ENCODE measurements at places on chromosomes 5 and 9.

DNA sequence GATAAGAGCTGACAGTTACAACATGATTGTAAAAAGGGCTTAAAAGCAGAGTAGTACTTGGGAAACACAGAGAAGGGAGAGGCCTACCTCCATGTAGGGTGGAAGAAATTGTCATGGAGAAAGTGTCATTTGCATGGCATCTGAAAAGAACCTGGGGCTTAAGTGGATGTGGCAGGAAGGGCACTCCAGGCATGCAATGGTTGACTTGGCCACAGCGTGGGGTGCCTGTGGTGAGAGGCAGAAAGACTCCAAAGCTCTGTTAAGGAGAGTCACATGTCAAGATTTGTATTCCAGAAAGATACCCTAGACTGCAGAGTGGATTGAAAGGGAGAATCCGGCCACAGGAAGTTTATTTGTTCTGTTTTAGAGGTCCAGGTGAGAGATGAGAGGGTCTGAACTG, 2.4 kb downstream of the POLR3G start:
- no peak for DNase-seq

DNA sequence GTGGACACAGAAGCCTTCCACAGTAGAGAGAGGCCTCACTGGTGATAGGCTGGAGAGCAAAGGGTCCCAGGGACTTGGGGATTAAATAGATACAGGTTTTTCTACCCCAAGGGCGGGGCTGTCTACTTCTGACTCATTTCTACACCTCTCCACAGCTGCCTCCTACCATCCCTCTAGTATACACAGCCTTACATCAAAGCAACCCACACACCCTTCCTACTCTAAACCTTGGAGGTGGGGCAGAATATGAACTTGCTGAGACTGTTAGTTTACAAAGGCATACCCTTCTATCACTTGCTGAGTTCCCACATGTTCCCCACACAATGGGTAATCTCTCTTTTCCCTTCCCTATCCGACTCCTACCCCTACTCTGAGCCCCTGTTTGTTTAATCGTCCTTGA, 19.9 kb upstream of the PCA3 start:
- no peak for DNase-seq

DNA sequence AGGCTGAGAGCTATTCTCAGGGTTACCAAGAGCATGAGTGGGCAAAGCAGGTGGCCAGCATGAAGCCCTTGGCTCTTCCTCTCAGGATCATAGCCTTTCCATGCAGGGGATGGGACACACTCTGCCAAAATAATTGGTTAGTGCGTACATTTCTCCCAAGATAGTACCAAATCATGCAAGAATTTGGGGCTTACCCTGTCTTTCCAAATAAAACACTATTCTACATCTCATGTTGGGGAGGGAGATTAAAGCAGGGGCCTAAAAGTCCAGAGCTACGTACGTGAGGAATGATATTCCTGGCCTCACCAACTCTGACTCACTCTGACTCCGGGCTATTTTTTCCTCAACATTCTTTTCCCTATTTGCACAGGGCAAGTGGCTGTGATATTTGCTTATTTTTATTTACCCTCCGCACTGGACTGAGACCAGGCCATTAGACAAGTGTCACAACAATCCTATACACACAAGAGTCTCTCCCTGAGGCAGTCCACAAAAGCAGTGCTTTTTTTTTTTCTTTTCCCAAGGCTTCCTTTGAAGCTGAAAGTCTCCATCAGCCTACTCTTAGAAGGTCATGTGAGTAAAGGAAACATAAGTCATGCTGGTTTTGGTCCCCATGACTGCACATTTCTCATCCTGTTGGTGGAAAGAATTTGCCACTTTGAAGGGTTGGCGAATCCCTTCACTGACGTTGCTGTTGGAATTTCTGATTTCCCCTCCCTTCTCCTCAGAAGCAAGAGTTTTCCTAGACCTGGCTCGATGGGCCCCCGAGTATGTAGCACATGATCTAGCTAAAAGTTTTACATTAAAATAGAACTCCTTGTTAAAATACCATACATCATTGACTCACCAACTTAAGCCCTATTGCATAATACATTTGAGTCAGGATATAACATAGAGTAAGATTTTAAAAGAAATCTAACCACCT, 40.0 kb downstream of the TMEM252 start:
- DNase-seq, result no peak

DNA sequence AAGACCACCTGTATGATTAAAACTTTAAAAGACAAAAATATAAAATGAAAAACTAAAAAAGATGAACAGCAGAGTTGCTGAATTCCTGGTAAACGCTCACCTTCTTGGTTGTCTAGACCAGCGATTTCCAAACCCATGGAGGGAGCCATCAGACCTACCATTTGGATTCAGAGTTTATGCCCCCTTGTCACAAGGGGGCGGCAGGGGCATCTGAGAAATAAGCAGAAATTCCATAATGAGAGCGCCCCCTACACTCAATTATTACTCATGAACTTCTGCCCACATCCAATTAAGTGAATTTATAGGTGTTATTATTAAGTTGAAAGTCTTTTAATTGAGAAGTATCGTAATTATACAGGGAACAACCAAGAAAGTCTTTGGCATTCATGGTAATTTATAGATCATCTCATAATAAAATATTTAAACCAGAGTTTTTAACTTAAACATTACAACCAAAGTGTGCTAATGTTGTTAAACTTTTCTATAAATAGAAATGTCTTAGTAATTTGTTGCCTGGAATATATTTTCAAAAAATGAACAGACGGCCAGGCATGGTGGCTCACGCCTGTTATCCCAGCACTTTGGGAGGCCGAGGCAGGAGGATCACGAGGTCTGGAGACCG, 35.2 kb upstream of the SPATA31C2 start:
- peak; percentile 59 for DNase-seq

DNA sequence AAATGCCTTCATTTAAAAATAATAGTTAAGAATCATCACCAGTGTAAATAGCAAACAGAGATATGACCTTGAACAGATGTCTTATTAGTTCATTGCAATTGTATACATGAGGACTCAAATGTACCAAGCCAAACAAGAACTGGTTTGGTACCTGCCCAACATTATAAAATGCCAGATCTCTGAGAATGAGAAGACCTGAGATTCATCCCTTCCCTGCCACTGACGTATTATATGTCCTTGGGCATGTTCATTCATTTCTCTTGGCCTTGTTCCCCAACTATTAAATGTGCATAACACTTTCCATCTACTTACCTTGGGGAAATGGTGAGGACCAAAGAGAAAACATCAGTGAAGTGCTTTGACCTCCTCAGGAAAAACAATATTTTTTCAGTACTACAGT, 33.6 kb upstream of the ERBIN start:
- no peak for DNase-seq

DNA sequence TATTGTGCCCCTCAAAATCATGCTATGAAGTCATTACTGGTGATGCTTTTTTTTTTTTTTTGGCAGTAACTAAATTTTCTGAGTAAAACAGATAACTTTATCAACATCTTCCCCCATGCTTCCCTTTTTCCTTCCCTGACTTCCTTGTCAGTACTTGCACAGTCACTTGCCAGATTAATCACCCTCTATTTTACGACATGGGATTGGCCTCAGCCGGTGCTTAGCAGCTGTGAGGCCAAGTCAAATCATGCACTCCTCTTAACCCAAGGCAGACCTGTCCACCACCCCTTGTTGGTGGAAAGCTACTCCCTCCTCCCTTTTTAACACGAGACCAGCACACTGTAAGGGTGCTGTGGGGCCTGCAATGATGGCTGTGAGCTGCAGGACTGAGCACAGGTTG, 118.0 kb upstream of the OTULINL start:
- DNase-seq, result no peak

DNA sequence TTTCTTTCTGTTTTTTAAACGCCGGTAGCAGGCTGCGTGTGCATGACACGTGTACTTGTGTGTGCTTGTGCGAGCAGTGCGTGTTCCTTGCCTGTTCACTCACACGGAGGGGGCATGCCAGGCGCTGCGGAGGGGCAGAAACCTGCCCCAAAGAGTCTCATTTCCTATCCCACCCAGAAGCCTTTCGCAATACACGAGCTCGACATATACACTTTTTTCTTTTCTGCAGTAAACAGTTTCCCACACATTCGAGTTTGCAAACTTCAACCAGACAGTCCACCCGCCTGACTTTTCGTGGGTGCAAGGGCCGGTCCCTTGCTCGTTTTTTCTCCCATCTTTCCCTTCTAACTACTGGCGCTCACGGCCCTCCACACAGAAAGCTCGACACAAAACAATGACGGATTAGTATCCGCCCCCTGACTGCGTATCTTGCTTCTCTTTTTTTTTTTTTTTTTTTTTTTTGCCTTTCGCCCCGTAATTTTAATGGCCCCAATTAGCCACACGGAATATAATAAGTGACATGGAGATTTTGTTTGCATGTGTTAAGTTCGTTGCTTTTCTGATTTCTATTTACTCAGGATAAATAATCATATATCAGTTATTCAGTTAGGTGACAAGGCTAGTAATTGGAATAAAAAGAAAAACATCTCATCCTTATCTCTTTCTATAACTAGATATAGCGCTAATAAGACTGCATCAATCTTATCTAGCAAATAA, 5.3 kb upstream of the OTP start:
- DNase-seq, result peak; percentile 16

- no peak for DNase-seq
Observed at GRCh38 chr9:20618361-20618802, 3.9 kb downstream of the MLLT3 start.

DNA sequence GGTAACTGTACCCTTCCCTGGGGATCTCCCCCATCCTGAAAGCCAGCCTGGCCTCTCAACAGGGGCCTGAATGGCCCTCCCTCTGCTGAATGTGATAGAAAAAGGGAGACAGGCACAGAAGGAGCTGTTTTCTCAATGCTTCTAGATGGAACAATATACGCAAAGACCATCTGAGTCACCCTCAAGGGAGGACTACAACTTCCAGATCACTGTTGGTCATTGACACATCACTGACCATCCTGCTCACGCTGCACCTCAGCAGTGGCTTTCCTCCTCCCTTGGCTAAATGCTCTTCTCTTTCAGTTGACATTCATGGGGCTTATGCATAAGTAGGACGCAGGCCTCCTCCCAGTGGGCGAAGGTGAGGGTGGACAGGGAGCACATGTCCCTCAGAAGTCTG, 112.2 kb upstream of the SHB start:
- DNase-seq, result no peak

Data from CD4-positive, alpha-beta T cell (primary cell).